H1 (cell line): ENCODE measurements at places on chromosomes 1 and 21. TPM values are rescaled to one million over a fixed set of nuclear protein-coding genes. Genes with fewer than 3 reads are reported as not detected.
A peak's percentile ranks its signal among the peaks of the same experiment; 100 is the strongest.

DNA sequence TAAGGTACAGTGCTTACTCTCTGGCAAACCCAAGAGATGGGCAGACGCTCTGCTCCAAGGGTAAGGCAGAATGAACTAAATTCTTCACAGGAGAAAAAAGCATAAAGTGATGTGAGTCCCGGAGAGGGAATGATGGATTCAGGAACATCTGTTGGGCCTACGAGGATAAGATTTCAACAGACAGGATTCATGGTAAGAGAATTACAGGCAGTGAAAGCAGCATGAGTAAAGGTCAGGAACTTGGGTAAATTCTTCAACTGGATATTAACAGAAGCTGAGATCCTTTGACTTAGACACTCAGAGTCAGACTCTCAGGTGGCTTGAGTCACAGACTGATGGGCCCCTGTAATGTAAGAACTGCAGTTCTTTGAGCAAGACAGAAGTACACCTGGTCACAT is 152.6 kb downstream of the TRABD2B start:
- no peak for DNase-seq

DNA sequence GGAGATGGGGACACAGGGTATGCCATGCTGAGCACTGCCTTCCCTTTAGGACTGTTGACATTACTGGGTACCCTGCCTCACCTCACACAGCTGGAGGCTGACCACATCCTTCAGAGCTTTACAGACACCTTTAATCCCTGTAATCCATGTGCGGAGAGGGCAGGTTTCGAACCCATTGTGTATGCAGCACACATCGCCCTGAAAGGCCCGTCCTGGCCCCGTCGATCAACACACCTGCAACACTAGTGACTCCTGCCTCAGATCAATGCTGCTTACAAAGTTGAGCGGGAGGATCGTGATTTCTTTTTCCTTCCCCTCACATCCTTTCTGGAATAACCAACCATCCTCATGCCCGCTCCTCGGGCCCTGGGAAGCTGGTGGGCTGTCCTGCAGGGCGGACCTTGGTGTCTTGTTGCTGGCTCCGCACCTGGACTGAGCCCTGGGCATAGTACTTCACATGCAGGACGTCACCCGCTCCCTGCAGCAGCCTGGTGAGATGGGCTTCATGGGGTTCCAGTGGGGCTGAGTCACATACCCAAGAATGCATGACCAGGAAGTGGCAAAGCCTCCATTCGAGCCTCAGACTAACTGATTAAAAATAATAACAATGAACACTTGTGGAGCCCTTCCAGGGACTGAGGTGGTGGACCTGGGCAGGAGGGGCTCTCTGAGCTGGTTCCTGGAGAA is 403.6 kb downstream of the PTPRU start:
- DNase-seq, result no peak

- no peak for DNase-seq
Measured at GRCh38 chr21:42682661-42683210, 29.3 kb downstream of the PDE9A start.

- no peak for DNase-seq
Measured at GRCh38 chr1:224059897-224060427, 53.9 kb upstream of the FBXO28 start.

- peak; percentile 36 for DNase-seq
Measured at GRCh38 chr21:22575165-22575584, 1577.0 kb downstream of the NCAM2 start.

DNA sequence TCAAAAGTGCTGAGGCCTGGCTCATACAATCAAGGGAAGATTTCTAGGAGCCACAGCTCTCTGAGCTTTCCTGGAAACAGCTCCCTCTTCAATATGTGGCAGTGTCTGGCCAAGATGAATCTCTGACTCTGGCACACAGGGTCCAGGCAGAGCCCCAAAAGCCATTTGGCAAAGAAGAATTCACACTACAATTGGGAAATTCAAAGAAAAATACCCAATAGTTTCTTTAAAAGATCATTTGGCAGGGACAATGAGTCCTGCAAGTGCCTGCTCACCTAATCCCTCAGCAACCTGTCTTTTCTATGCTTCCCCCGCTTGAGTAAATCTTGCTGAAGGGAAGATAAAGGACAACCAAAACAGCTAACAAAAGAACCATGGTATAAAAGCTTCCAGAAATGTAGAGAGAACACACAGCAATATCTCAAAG is 124.6 kb downstream of the TGFBR3 start:
- DNase-seq, result no peak

CFAP126 gene
- total RNA-seq, result not detected in 2 replicates
